CD4-positive, alpha-beta T cell treated with Interleukin-10 for 1 hour (primary cell): ENCODE measurements at places on chromosomes 5 and 9.

- DNase-seq = no peak
Measured at GRCh38 chr9:95778957-95779356, 96.5 kb upstream of the ERCC6L2 start.

- DNase-seq = no peak
Measured at GRCh38 chr9:125997196-125997823, 250.1 kb downstream of the PBX3 start.

DNA sequence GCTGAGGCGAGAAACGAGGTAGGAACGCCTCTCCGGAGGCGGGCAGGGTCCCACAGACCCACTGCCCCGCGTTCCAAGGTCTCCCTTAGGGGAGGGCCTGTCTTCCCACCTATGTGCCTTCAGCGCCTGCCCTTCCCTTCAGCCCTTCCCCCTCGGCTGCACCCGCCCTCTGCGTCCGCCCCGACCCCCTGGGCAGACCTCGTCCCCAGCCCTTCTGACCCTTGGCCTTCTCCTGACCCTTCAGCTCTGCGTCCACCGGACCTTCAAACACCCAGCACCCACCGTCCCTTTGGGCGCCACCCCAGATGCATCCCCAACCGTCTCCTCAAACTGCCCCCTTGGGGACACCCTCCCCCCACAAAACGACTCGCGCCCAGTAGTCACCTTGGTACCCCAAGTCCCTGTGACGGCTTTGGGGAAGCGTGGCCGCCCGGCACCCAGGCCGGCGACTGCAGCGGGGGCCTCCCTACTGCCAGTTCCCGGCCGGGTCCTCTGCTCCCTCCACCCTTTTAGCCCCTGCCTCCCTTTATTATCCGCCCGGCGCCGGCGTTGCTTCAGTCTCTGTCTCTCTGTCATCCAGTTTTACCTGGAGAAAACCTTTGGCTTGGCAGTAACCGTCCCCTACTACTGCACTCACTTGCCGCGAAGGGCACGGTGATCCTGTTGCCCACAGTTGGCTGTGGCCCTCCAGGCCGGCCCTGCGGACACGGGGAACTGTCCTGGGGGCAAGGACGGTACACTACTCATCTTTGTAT is 421 bp downstream of the RUSC2 start:
- DNase-seq = no peak

DNA sequence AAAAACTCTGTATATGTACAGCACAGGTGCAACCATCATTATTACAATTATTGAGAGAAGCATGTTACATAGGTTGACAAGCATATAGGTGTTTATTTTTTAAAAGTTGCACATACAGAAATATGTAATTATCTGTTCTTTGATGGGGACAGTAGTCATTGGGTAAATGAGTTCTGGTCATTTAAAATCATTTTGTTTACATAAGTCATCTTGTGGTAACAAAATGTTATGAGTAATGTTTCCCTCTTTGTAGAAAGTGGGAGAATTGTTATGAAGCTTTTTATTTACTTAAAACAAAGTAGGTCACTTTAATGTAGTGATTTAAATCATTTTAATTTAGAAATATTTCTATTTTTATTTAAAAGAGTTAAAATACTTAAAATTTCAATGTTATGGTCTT is 33.8 kb upstream of the FBXL17 start:
- DNase-seq = no peak

- DNase-seq = no peak
Measured at GRCh38 chr5:26833596-26833995, 204.8 kb downstream of the CDH9 start.

GRCh38 chr5:88203981-88204750 is 64.5 kb downstream of the TMEM161B start:
- DNase-seq = peak; percentile 66

- DNase-seq = no peak
Measured at GRCh38 chr5:67648201-67648671, 451.6 kb upstream of the CD180 start.

GRCh38 chr5:115330830-115331229 is 34.4 kb upstream of the CCDC112 start:
- DNase-seq = no peak

- no peak for DNase-seq
Measured at GRCh38 chr9:114273461-114273881, 49.4 kb upstream of the ORM1 start.

GRCh38 chr9:35688558-35689541 is 875 bp downstream of the TPM2 start:
- DNase-seq = no peak

- DNase-seq = no peak
Measured at GRCh38 chr5:89016741-89017303, 133.8 kb upstream of the MEF2C start.

DNA sequence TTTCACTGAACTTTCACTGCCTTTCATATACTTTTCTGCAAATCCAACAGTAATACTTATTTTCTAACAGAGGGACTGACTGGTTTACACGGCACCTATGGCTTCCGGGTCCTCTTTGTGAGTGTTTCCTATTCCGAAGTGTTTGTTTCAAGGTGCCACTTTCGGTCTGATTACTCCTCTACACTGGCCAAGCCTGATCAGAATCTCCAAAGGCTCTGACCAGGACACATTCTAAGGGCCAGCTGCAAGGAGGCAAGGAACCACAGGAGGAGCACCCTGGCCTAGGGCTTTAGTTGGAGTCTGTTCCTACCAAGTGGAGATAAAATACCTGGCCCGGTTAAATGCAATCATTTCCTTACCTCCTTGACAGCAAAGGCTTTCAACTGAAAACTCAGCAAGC is 132.1 kb downstream of the GLIS3 start:
- DNase-seq = no peak

DNA sequence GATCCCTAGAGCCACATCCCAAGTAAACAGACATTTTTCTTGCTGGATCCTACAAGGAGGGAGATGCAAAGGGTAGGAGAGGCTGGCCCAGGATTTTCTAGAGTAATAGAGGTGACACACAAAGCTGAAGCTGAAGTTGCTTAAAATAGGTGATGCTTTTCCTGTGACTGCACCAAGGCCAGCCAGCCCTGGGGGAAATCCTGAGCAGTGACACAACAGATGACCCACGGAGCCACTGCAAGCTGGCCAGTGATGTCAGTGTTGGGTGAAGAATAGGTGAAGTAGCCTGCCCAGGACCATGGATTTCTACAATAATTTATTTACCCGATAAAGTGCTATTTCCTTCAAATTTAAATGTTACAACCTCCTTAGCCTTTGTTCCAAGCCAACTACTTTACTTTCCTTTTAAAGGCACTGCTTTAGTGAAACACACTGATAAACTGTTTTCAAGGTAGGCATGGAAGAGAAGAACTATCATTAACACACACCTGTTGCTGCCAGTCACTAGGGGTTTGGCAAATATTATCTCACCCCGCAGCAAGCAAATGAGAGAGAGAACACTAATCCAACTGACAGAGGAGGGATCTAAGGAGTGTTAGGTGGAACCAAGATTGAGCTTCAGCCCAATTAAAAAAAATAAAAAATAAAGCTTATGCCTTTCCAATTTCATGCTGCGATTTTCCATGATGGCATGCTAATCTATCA is 123.5 kb downstream of the CTNND2 start:
- no peak for DNase-seq

- DNase-seq = no peak
Measured at GRCh38 chr9:115597330-115597895, 479.5 kb upstream of the TNC start.

DNA sequence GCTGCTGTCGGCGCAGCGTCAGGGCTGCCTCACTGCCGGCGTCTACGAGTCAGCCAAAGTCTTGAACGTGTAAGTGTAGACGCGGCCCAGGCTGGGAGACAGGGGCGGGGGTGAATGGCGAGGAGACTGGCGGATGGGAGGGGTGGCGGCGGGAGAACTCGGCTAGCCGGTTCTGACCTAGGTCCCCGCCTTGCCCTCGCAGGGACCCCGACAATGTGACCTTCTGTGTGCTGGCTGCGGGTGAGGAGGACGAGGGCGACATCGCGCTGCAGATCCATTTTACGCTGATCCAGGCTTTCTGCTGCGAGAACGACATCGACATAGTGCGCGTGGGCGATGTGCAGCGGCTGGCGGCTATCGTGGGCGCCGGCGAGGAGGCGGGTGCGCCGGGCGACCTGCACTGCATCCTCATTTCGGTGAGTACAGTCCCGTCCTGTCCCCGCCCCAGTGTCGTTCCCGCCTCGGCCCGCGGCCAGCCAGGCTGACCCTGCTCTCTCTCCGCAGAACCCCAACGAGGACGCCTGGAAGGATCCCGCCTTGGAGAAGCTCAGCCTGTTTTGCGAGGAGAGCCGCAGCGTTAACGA is 745 bp downstream of the GADD45G start:
- peak; percentile 42 for DNase-seq

DNA sequence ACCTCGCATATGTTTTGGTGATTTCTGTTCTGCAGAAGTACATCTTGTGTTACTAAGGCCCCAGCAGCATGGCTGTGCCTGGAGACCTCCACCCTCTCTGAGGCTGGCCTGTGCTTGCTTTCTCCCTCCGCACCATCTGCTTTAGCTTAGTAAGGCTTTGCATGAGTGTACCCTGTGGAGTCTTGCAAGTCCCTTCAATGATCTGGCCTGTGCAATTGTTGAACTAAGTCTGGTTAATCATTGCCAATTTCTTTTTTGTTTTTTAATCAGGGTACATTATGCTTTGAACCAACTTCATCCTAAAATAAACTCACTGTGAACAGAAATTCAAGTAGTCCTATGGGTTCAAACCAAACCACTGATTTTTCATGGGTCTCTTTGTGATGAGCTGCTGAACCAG is 32.3 kb downstream of the ACOT12 start:
- DNase-seq = no peak

- no peak for DNase-seq
Measured at GRCh38 chr5:154779105-154779504, 23.9 kb downstream of the LARP1 start.

DNA sequence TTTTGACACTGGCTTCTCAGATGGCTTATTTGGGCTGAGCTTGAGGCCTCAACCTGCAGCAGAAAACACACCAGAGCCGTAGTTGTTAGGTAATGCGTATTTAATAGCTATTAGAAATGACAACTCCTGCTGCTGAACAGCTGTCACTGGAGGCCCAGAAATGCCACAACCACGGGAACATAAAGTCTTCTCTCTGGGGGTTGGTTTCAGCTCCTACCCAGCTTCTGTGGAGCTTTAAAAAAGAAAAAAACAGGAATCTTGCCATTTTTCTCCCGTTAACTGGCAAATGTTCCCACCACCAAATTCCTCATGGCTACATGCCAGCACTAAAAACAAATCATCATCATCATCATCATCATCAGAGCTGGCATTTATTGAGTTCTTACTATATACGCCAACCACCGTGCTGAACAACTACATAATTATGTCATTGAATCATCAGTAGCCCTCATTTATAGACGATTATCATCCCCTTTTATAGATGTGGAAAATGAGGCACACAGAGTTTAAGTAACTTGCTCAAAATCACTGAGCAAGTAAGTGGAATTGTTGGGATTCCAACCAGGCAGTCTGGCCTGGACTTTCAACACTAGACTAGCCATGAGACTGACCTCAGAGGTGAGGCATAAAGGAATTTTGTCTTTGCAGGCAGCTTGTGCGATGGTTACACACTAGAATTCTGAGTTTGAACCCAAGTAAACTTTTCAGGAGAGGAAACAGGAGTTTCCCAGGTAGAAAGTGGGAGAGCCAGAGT is 185.3 kb upstream of the WWC1 start:
- DNase-seq = no peak

DNA sequence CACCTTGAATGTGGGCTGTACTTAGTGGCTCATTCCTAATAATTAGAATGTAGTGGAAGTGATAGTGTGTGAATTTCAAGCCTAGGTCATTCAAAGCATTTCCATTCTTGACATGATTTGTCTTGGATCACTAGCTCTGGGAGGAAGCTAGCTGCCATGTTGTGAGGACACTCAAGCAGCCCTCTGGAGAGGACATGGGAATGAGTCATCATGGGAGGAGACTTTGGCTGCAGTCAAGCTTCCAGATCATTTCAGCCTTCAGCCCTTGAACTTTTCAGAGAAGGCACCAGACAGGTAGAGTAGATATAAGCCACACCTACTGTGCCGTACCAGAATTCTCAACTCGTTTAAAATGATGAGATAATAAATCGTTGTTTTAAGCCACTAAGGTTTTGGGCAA is 506.9 kb downstream of the ZNF608 start:
- no peak for DNase-seq

DNA sequence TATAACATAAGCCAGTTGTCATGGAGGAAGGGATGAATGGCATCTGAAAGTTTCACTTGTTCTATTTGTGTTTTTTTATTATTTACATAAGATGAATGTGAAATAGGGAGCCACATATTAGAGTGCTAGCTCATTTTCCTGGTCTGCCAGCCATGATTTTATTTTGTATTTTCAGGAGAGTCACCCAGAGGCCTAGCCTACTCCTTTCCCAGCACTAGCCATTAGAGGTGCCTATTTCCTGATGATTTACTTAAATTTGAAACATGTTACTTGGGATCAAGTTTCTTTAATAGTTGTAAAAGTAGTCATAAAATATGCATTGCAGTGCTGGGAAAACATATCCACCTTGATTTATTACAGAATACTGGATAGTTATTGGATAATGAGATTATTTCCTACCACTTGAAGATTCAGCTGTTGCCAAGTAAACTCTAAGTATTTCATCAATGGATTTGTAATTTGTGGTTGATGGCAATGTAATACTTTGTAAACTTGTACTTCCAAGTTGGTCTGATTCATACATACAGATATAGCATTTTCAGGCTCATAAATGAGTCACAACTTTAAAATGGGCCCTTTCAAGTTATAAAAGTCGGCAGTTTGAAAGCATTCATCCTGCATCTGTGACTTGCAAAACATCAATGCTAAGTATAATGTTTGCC is 50.8 kb downstream of the KCNN2 start:
- DNase-seq = no peak

GRCh38 chr5:74587300-74587699 is 53.2 kb downstream of the ENC1 start:
- DNase-seq = no peak

DNA sequence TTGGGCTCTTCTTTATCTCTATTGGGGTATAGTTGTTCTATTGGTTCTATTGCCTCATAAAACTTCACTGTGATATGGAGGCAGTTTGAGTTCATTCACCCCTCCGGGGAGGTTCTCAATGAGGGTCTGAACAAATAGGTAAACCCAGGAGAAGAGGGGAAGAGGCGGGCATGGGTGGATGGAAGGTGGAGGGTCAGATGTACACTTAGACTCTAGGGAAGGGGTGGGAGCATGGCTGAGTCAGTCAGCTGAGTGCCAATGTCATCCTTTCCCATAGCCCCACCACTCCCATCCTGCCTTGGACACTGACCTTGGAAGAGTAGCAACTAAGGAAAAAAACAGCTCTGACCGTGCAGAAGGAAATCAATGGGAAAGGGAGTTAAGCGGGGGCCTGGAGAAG is 9.9 kb upstream of the FABP6 start:
- DNase-seq = no peak

GRCh38 chr5:113283558-113283957 is 151.2 kb downstream of the TSSK1B start:
- DNase-seq = no peak

GRCh38 chr5:177510567-177511053 is 984 bp upstream of the DOK3 start:
- DNase-seq = no peak

DNA sequence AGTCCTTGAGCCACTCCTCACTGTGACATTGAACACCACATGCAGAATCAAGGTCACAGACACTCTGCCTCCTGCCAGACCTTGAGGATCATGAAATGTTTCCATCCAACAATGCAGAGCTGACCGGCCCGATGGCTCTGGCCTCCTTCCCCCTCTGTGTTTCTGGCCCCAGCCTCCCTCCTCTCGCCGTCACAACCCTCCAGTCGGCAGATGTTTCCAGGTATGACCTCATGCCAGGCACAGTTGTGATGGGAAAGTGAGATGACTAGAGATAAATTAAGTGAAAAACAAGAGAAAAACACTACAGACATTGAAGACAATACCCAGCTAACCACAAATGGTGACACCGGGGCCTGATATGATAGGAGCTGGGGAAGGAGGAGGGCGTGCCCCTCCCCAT is 9.8 kb downstream of the NTNG2 start:
- no peak for DNase-seq
